ENCODE measurements at places on chromosomes 3 and 15.

DNA sequence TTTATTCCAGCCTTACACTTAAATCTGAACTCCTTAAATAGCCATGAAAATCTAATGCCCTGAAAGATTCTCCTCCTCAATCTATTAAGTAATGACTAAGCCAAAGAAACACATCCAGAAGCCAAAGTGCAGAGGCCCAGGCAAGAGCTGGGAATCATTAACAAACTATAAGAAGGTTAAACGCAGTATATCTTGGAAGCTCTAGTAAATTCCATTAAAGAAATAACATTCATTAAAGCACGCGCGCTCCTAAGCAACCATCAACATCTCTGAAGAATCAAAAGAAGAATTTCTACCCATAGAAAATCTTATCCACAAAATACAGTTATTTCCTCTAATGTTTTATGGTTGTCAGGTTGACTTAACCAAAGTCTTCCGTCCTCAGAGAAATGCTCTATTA, 29.5 kb downstream of the MB21D2 start:
- DNase-seq: no peak

GRCh38 chr3:39541442-39541841, 74.0 kb downstream of the MOBP start:
- DNase-seq: no peak

DNA sequence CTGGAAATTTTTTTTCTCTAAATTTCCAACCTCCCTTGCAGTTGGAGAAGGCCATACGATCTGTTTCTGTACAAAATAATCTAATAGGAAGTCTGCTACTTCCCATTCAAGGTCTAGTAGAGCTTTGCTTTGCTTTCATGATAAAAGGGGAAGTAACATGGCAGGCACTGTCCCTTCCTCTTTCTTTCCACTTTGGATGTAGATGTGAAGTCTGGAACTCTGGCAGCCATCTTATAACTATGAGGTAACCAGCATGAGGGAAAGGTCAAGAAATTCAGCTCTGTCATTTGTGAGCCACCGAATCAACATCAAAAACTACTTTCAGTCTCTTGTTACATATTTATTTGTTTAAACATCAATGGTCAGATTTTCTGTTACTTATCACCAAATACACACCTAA, 156.3 kb downstream of the MTHFS start:
- no peak for DNase-seq

- DNase-seq: no peak
Observed at GRCh38 chr3:46852334-46852720, 10.9 kb downstream of the MYL3 start.

- no peak for DNase-seq
Observed at GRCh38 chr15:68106656-68107055, 52.5 kb downstream of the PIAS1 start.

GRCh38 chr15:101099183-101099582, 152.7 kb downstream of the CHSY1 start:
- DNase-seq: peak; percentile 65

GRCh38 chr15:68587769-68588385, 9.1 kb downstream of the CORO2B start:
- no peak for DNase-seq

DNA sequence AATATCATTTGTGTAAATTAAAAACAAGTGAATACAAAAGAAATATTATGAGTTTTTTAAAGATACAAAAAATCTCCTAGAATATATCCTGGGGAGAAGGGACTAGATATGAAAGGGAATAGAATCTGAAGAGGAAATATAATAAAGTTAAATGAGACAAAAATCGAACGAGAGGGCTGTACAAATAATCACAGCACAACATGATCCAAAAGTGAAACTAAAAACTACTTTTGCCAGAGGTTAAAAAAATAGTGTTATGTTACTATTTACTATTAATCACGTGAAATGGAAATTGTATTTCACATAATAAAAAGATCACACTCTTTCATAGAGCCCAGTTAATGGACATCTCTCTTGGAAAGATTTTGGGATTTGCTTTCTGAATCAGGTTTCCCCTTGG, 28.6 kb downstream of the CGGBP1 start:
- no peak for DNase-seq

DNA sequence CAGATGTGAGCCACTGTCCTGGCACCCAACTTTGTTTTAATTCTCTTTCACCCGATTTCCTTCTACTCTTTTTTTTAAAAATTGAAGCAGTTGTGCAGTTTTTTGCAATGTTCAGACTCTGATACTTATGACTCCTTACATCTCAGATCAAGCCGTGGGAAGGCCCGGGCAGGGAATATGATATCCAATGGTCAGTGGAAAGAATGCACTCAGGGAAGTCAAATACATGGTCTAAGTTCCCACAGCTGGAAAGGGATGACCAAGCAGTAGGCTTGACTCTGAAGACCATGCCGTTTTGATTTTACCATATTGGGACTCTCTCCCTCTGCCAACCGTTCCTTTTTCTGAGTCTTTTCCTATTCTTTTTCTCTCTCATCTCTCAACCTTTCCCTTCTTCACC, 157.2 kb downstream of the RPLP1 start:
- no peak for DNase-seq

GRCh38 chr3:53146319-53146891, 14.6 kb upstream of the PRKCD start:
- no peak for DNase-seq

DNA sequence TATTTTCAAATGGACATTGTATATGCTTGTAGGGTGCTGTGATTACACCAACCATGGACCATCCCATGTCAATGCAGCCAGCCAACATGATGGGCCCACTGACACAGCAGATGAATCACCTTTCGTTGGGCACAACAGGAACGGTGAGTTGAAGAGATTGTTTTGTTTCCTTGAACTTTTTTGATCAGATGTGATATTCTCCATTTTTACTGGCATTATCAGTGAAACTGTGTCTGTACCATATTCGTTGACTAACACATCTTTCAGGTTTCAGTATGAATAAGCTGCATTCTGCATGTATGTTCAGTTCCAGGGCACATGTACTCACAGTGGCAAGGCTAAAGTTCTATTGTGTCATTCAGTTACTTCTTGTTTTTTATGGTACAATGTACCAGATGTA, 655.2 kb downstream of the RBMS3 start:
- peak; percentile 59 for DNase-seq

- no peak for DNase-seq
Observed at GRCh38 chr15:51274956-51275355, 63.4 kb downstream of the CYP19A1 start.

GRCh38 chr15:57595011-57595866, 3.5 kb downstream of the MYZAP start:
- DNase-seq: no peak

DNA sequence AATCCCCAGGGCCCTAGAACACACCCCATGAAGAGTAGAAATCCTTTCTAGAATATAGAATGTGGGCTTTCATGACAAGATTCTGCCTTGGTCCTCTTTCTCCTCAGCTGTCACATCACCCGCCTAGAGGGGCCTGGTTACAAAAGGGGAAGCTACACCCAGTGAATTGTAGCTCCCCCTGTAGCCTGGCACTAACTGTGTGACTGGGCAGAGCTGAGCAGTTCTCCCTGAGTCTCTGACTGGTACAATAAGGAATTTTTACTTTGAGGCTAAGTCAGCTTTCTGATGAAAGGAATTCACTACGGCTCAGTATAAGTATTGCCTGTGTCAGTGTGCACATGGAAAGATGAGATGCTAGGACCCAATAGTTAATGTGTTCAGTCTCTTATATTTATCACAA, 28.7 kb upstream of the ZNF148 start:
- DNase-seq: no peak

DNA sequence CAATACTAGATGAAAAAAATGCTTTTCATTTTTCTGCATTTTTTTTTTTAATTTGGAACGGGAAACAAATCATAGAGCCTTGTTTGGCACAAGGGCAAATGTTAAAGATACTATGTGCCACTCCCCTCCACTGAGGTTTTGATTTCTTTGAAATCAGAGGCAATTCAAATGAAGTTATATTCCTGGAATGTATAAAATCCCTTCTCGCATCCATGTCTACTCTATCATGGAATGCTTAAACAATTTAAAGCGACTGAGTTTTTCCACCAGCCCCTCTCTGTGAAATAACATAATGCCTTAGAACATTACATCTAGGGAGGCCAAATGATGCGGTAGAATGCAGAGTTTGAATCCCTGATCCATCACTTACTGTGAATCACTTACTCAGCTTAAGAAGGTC, 69.7 kb downstream of the FMN1 start:
- DNase-seq: no peak

DNA sequence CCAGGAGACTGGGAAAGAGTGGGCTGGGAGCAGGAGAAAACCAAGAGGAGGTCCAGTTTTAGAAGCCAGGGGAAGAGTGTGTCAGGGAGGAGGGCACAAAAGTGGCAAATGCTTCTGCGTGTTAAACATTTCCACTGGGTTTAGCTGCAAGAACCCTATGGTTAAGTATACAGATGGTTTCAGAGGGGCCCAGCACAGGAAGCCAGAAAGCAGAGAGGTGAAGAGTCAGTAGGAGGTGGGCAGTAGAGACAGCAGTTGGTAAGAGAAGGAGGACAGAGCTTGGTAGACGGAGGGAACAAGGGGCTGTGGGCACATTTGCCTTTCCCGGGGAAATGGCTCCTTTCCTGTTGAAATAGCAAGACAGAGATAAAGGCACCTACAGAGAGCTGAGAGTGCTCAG, 133.8 kb downstream of the EPHB1 start:
- no peak for DNase-seq

- DNase-seq: peak; percentile 18
Observed at GRCh38 chr3:184786280-184786941, 25.6 kb upstream of the VPS8 start.

DNA sequence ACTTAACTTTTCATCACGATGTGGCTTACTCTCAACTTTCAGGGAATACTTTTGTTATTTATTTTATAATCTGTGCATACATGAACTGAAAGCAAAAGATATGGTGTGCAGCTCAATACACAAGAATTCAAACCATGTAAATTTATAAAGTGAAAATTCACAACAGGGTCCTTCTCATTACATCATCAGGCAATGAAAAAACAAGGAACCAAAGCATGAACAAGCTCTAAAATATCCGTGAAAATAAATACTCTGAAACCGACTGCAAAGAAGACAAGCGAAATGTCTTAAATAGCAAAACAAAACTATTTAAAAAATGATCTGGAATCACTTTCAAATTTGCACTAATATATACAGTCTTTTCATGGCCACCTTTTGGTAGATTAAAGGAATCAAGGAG, 28.9 kb downstream of the GNB5 start:
- no peak for DNase-seq

- no peak for DNase-seq
Observed at GRCh38 chr3:110708156-110708555, 363.5 kb upstream of the NECTIN3 start.

GRCh38 chr15:90425726-90426346, 37.8 kb downstream of the IQGAP1 start:
- DNase-seq: no peak

DNA sequence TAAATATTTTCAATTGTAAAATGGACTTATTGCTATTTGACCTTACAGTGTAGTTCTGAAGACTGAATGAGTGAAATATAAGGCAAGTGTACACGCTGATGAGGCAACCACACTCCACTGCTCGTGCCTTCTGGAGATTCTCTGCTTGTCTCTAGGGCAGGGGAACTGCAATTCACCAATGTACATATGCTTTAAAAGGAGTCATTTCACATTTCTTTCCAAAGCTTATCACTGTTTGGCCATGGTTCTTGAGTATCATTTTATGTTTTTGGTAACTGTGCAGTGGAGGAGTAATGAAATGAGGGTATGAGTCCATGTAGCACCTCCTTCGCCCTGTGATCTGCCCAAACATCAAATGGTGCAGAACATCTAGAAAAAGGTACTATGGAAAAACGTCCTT, 43.7 kb downstream of the CCR4 start:
- peak; percentile 38 for DNase-seq

DNA sequence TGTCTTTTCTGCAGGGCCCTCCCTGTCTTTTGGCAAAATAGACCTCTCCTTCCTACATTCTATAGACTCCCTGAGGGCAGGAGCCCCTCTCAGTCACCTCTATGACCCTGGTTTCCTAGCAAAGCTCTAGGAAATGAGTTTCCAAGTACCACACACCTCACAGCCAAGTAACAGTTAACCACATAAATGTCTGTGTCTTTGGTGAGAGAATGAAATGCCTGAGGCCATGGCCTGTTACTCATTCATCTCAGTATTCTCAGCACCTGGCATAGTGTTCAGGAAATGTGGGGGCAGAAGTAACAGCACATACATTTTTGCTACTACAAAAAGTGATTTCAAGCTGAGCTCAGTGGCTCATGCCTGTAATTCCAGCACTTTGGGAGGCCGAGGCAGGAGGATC, 21.0 kb downstream of the RFT1 start:
- DNase-seq: peak; percentile 67

GRCh38 chr15:70597056-70597603, 166.2 kb downstream of the UACA start:
- no peak for DNase-seq

- DNase-seq: no peak
Observed at GRCh38 chr3:197685546-197685945, 51.2 kb downstream of the RUBCN start.

- DNase-seq: no peak
Observed at GRCh38 chr15:36428102-36428845, 151.2 kb upstream of the CDIN1 start.

- DNase-seq: no peak
Observed at GRCh38 chr3:127449486-127450212, 140.9 kb downstream of the TPRA1 start.

- no peak for DNase-seq
Observed at GRCh38 chr3:176328666-176329065, 868.6 kb downstream of the TBL1XR1 start.

DNA sequence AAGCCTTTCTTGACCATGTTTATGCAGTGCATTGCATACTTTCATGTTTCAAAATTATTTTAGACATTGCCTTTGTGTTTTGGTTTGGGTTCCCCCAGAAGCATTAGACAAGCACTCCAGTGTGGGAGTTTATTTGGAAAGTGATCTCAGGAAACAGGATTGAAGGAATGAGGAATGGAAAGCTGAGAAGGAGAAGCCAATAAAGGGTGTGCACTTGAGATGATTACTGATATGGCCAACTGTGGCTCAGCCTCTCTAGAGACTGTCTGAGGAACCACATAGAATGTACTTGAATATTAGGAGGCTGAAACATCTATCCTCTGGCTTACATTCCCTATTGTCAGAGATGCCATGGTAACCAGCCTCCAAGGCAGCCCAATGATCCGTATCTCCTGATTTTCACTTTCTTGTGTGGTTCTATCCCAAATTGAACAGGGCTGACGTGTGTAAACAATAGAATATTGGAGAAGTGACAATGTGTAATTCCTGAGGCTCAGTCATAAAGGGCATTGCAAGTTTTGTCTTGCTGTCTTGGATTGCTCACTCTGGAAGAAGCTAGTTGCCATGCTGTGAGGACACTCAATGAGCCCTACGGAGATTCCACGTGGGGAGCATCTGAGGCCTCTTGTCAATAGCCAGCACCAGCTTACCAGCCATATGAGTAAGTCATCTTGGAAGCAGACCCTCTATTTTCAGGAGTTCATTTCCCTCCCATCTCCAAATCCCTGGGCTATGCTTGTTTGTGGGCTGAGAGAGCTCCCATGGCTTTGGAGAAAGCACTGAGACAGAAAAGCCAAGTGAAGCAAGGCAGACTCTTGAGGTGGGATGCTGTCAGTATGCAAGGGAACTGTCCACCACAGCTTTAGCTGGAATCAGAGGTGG, 84.7 kb downstream of the SCN11A start:
- no peak for DNase-seq
